ENCODE measurements at places on chromosomes 1 and 21. TPM values are rescaled to one million over a fixed set of nuclear protein-coding genes. Genes with fewer than 3 reads are reported as not detected.

SHISAL2A gene
- 89.0 TPM for total RNA-seq

SH3D21 gene
- total RNA-seq, result 2.7 TPM

HTR1D gene
- not detected for total RNA-seq

RHBDL2 gene
- total RNA-seq, result not detected

SPRR3 gene
- not detected for total RNA-seq

LCE1C gene
- not detected for total RNA-seq

TGFB2 gene
- total RNA-seq, result 0.16 TPM

IGSF9 gene
- total RNA-seq, result 0.21 TPM
